Esophagus squamous epithelium (tissue), 5 donors: ENCODE measurements at places on chromosomes 12 and 14.

- no peak for DNase-seq
Measured at GRCh38 chr12:7884689-7885088, 12.0 kb upstream of the SLC2A14 start.

DNA sequence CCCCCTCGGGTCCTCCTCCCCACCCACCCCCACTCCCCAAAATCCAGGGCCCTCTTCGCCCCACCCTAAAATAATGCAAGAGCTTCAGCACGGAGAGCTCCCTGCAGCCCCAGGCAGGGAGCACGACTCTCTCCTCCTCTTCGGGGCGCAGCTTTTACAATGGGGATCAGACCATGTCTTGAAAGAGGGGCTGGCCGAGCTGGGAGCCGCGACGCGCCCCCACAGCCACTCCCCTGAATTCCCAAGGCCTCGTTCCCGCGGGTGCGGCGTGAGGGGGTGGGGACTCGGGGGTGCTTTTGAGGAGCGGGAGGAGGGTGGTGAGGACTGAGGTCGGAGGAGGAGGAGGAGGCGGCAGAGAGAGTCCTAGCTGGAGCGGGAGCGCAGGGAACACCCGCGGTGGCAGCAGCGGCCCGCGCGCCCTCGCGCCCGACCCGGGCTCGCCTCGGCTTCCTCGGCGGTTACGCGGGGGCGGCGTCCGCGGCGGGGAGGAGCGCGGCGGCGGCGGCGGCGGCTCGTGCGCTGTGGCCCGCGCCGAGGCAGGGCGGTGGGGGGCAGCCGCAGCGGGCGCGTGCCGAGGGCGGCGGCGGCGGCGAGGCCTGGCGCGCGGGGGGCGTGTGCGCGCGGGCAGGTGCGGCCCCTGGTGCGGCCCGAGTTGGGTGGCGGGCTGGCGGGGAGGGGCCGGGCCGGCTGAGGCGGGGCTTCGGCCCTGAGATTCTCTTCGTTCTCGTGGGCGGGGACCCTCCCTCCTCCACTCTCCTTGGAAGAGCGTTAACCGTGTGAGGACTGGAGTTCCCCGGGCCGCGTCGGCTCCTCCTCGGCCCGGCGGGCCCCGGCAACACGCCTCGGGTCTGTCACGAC lies at the start of gene ANKS1B:
Gene ANKS1B, minus strand, starts transcription at position 666 of the 858 bp plus-strand sequence. CDS start 699 bp downstream, outside the sequence.
- DNase-seq, result no peak

- DNase-seq, result no peak
Measured at GRCh38 chr14:104120281-104120741, 18.1 kb upstream of the KIF26A start.

- no peak for DNase-seq
Measured at GRCh38 chr12:131682510-131682895, 28.4 kb upstream of the SFSWAP start.

- no peak for DNase-seq
Measured at GRCh38 chr14:32623300-32624093, 294.4 kb downstream of the AKAP6 start.

DNA sequence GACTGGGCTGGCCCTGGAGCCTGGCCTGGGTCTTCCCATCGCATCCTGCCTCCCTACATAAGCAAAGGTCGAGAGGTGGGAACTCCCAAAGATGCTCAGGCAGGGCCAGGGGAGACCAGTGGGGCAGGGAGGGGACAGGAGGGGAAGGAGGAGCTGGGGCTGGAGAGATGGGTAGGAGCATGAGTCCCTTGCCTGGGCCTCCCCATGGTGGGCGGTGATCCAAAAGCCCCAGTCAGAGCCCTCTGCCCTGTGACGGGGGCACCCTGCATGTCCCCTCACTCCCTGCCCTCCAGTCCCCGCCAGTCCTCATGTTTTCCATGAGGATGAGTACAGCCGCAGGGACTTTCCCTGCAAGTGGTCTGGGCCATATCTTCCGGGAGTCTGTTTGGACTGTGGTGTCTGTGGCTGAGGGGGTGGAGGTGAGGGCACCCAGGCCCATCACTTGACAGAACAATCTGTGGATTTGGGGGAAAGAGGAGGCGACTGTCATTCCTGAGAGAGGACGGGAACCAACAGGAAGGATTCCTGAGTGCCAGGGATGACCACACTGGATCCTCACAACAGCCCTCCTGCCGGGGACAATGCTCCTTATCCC lies 9.3 kb downstream of the BDKRB2 start:
- no peak for DNase-seq

GRCh38 chr12:107650977-107651376 lies 34.6 kb upstream of the PWP1 start:
- DNase-seq, result no peak

- no peak for DNase-seq
Measured at GRCh38 chr14:100714258-100714892, 12.3 kb upstream of the DLK1 start.

DNA sequence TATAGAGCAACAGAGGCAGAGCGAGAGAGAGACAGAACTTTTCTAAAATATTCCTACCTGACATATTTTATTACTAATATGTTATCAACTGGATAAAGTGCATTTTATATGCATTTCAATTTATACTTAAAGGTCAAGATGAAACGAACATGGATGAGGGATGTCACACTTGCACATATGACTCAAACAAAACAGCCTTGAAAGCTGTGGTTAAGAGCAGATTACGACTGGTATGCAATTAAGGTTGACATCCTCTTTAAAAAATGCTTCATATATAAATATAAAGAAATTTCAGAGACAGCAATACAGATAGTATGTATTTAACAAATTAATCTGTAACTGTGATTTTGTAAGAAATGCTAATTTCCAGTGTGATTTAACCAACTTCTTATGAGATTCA lies 52.5 kb downstream of the LMO3 start:
- no peak for DNase-seq

- DNase-seq, result no peak
Measured at GRCh38 chr12:124851342-124851741, 12.3 kb downstream of the SCARB1 start.

- DNase-seq, result no peak
Measured at GRCh38 chr12:80101126-80101525, 1.8 kb downstream of the OTOGL start.

DNA sequence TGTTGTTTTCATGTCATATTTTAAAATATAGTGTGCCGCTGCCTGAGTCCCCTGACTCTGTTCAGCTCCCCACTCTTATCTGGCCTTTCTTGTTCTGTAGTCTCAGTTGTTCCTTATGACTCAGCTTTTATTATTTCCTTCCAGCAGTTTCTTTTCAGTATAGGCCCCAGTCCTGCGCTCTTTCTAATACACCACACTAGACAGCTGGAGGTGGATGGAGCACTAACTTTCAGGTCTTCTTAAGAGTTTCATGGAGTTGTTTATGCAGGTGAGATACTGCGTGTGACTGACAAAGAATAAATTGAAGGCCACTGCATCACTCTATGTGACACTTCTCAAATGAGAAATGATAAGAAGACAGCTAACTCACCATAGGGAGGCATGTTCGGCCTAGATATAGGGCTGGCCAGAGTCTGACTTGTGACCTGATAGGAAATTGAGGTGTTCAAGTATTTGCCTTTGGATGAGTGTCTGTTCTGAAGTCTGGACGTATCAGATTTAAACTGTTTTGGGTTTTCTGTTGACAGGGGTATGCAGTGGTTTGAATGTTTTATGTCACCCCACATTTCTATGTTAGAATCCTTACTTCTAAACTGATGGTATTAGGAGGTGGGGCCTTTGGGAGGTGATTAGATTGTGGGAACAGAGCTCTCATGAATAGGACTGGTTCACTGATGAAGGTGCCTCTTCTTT lies 60.8 kb upstream of the CLMN start:
- no peak for DNase-seq

GRCh38 chr12:82682326-82682725 lies 4.4 kb upstream of the TMTC2 start:
- no peak for DNase-seq

DNA sequence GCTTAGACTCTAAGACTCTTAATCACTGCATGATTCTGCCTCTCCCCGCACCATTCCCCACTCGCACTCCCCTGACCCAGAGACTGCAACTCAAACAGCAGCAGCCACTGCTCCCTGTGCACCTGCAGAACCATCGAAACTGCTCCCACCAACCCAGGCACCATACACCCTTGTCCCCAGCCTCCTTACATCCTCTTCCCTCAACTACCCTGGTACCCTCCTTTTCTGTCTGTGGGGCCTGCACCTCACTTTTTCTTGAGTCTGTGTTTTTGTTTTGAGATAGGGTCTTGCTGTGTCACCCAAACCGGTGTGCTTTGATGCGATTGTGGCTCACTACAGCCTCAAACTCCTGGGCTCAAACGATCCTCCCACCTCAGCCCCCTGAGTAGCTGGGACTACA lies 69.4 kb downstream of the RNFT2 start:
- no peak for DNase-seq

GRCh38 chr14:52049721-52050588 lies 18.9 kb downstream of the NID2 start:
- no peak for DNase-seq

GRCh38 chr14:90087433-90087832 lies 25.6 kb downstream of the KCNK13 start:
- no peak for DNase-seq

DNA sequence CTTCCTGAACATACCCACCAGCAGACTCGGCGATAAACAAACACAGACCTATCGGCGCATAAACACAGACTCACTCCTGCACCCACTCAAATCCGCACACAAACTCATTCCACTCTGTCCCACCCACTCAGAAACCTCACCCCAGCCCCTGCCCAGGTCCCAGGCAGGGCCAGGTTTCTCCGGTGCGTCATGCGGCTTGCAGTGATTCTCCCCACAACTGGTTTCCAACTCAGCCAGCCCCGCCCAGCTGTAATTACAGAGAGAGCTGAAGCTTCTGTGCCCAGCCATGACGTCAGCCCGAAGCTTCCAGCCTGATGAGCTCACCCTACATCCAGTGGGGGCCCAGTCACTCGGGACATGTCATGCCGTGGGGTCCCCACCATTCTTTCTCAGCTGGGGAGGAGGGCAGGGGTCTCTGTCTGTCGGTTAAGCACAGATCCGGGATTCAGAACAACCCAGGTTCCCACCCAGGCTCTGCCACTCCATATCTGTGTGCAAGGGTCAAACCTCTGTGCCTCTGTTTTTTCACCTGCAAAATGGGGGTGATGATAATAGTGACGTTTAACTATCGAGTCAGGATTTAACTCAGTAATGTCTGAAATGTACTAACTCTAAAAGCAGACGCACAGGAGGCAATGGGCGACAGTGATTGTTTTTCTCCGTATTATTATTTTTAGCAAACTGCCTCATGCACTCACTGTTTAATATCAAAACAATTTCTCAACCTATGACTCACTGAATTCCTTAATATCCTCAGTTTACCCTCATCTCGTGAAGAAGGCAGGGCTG lies 2.3 kb upstream of the HSPB8 start:
- peak; percentile 14 for DNase-seq

DNA sequence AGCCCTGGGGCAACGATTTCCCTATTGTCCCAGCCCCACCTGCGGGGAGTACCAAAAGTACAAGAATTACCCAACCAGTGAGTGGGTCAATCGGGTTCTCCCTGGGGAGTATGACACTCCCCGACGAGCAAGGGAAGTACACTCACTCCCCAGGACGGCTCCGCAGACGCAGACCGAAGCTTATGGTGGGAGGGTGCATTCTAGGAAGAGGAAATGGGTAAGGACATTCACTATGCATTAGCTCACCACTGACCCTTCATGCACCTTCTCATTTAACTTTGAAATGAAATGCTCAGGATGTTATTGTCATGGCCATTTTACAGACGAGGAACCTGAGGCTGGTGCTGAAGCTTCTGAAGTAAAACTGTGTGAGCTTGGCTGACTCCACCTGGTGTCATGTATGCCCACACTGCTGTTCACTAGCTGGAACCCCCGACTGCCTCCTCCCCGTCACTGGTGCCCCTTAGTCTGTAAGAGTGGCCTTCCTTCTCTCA lies 45.8 kb upstream of the TMED10 start:
- DNase-seq, result no peak

DNA sequence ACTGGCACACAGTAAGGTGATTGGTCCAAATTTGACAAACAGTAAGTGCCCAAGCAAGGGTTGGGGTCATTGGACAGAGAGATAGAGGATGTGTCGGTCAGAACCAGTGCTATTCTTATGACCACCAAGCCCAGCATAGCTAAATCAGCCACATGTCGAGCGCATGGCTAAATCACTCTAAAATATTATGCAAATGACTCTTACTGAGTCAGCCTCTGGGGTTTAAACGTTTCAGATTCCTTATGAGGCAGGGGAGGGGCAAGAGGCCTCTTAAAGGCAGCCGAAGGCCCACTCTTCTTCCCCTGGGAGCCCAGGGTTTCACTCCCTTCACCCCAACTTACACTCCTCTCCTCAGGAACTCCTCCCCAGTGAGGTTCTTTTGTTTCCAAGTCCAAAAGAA lies 603 bp upstream of the ENDOU start:
- DNase-seq, result no peak

GRCh38 chr14:52051871-52052270 lies 17.0 kb downstream of the NID2 start:
- DNase-seq, result no peak

DNA sequence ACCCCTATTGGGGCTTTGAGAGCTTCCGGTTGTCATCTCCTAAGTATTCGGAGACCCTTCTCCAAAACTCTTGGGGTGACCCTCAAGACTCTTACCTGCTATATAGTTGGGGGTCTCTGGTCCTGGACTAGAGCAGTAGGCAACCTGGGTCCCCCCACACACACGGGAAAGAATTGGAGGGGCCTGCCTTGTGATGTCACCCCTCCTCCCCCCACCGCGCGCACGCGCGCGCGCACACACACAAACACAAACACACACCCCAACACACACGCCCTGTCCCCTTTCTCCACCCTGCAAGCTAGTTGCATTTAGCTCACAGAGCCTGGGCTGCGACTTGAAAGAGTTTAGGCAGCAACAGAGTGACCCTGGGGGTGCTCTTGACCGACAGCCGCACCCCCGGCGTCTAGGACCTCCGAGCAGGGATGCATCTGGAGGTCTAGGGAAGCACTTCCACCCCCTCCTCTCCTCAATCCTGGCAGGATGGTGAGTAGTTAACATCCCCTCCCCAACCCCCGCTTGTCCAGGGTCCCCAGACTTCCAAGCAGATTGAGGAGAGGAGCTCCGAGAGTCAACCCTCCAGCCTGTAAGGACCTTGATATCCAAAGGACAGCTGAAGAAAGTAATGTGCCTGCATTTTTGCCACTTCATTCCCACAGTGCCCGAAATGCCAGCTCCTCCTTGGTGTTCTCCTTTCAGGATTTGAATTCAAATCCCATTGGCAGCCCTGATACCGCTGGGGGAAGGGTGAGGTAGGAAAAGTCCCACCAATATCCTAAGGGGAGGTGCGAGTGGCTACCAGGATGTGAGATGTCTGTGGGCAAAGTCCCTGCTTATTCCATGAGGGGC lies 1.4 kb upstream of the DNAJC14 start:
- DNase-seq, result no peak
